ENCODE measurements at places on chromosomes 1 and 21. TPM values are rescaled to one million over a fixed set of nuclear protein-coding genes. Genes with fewer than 3 reads are reported as not detected.
A peak's percentile ranks its signal among the peaks of the same experiment; 100 is the strongest.

GRCh38 chr1:26357121-26357602 lies 3.2 kb upstream of the CRYBG2 start:
- DNase-seq = no peak

GRCh38 chr1:34688006-34688741 lies 66.7 kb upstream of the GJB5 start:
- no peak for DNase-seq

GRCh38 chr1:61079898-61080336 lies 2.4 kb upstream of the NFIA start:
- DNase-seq = peak; percentile 82

DNA sequence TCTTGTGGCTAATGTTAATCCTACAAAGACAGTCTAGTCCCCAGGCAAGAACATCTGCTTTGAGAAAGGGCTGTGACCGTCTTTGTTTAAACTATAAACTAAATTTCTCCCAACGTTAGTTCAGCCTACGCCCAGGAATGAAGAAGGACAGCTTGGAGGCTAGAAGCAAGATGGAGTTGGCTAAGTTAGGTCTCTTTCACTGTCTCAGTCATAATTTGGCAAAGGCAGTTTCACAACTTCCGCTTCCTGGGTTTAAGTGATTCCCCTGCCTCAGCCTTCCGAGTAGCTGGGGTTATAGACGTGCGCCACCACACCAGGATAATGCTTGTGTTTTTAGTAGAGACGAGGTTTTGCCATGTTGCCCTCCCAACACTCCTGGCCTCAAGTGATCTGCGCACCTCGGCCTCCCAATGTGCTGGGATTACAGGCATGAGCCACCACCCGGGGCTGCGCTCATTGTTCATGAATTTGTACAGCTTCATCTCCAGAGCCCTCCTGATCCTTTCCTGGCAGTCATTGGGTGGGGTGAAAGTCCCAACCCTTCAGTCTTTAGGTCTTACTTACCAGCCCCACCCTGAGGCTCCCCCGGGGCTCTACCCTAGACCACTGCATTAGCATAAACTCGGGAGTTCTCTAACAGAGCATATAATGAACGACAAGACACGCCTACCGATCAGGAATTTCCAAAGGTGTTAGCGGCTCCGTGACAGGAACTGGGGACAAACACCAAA lies 4.9 kb upstream of the MASP2 start:
- no peak for DNase-seq

Gene AVPR1B
- total RNA-seq = not detected

Gene TMOD4
- not detected for total RNA-seq
